ENCODE measurements at places on chromosomes 16 and 17.

- H3K4me1 ChIP-seq = no peaks in the 10 kb centered on the region
- H3K27ac ChIP-seq = no peak overlapping the region
- no peaks in the 10 kb centered on the region for H3K27me3 ChIP-seq
- no peak overlapping the region for H3K4me3 ChIP-seq
- no peak for DNase-seq
These were observed 10.3 kb downstream of the TOB1 start for GRCh38 chr17:50855708-50856330.

GRCh38 chr17:7856011-7856810 is 1.1 kb downstream of the NAA38 start:
- DNase-seq = no peak
- peaks cover 34% of the 10 kb centered on the region for H3K36me3 ChIP-seq
- H3K4me3 ChIP-seq = peak overlapping the region; percentile 56
- no peaks in the 10 kb centered on the region for H3K27me3 ChIP-seq
- H3K4me1 ChIP-seq = peaks cover 37% of the 10 kb centered on the region
- H3K27ac ChIP-seq = peak overlapping the region; percentile 57

- no peaks in the 10 kb centered on the region for H3K27me3 ChIP-seq
- H3K27ac ChIP-seq = no peak overlapping the region
- no peak overlapping the region for H3K4me3 ChIP-seq
- H3K4me1 ChIP-seq = peaks cover 4% of the 10 kb centered on the region
- no peak for DNase-seq
These were observed 51.4 kb downstream of the USP10 start for GRCh38 chr16:84751241-84751640.

- H3K4me1 ChIP-seq = no peaks in the 10 kb centered on the region
- no peaks in the 10 kb centered on the region for H3K27me3 ChIP-seq
- no peak for DNase-seq
- peaks cover 10% of the 10 kb centered on the region for H3K36me3 ChIP-seq
These were observed 71.0 kb downstream of the CACNG1 start for GRCh38 chr17:67115401-67115800.

GRCh38 chr17:22435231-22435974 is 743.1 kb downstream of the KCNJ18 start:
- no peak overlapping the region for H3K4me3 ChIP-seq
- DNase-seq = no peak
- H3K36me3 ChIP-seq = no peaks in the 10 kb centered on the region
- H3K4me1 ChIP-seq = no peaks in the 10 kb centered on the region
- H3K27me3 ChIP-seq = no peaks in the 10 kb centered on the region

GRCh38 chr16:19674485-19674884 is 43.5 kb downstream of the KNOP1 start:
- H3K4me1 ChIP-seq = peaks cover 5% of the 10 kb centered on the region
- H3K27me3 ChIP-seq = no peaks in the 10 kb centered on the region
- DNase-seq = no peak
- no peak overlapping the region for H3K4me3 ChIP-seq
- peaks cover 23% of the 10 kb centered on the region for H3K36me3 ChIP-seq

GRCh38 chr17:65918916-65919315 is 273.0 kb downstream of the CEP112 start:
- no peak overlapping the region for H3K27ac ChIP-seq
- no peaks in the 10 kb centered on the region for H3K27me3 ChIP-seq
- no peaks in the 10 kb centered on the region for H3K4me1 ChIP-seq
- no peaks in the 10 kb centered on the region for H3K36me3 ChIP-seq
- no peak overlapping the region for H3K4me3 ChIP-seq

DNA sequence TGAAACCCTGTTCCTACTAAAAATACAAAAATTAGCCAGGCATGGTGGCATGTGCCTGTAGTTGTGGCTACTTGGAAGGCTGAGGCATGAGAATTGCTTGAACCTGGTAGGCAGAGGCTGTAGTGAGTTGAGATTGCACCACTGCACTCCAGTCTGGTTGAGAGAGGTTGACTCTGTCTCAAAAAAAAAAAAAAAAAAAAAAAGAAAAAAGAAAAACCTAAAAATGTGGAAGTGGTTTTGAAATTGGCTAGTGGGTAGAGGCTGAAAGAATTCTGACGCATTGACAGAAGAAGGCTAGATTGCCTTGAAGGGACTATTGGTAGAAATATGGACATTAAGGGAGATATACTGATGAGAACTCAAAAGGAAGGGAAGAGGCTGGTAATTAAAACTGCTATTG is 33.6 kb upstream of the CPPED1 start:
- DNase-seq = no peak
- H3K36me3 ChIP-seq = no peaks in the 10 kb centered on the region
- H3K27ac ChIP-seq = no peak overlapping the region
- no peaks in the 10 kb centered on the region for H3K4me1 ChIP-seq
- H3K4me3 ChIP-seq = no peak overlapping the region

GRCh38 chr16:2209258-2210008 is 1.2 kb downstream of the BRICD5 start:
- no peak for DNase-seq
- H3K27ac ChIP-seq = no peak overlapping the region
- no peaks in the 10 kb centered on the region for H3K27me3 ChIP-seq
- H3K36me3 ChIP-seq = peaks cover 31% of the 10 kb centered on the region
- peaks cover 51% of the 10 kb centered on the region for H3K4me1 ChIP-seq

- no peak overlapping the region for H3K27ac ChIP-seq
- no peaks in the 10 kb centered on the region for H3K27me3 ChIP-seq
- no peaks in the 10 kb centered on the region for H3K36me3 ChIP-seq
These were observed 9.0 kb downstream of the C17orf99 start for GRCh38 chr17:78154903-78155811.

DNA sequence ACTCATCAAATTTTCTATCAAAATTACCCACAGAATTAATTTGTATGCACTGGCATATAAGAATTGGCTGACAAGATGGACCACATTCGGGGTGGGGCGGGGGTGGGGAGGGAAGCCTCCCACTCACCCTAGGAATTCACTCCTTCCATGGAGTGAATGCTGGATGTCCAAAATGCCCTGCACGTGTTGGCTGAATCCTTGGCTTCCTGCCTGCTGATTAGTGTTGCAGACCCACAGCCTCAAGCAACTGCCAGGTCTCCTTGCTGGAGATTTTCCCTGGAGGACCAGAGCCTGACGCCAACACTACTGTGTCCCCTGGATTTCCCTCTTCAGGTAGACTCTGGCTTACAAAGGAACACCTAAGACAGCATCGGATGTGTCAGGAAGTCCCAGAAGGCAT is 575.7 kb upstream of the CDH11 start:
- no peaks in the 10 kb centered on the region for H3K36me3 ChIP-seq
- no peaks in the 10 kb centered on the region for H3K27me3 ChIP-seq
- no peak overlapping the region for H3K27ac ChIP-seq

DNA sequence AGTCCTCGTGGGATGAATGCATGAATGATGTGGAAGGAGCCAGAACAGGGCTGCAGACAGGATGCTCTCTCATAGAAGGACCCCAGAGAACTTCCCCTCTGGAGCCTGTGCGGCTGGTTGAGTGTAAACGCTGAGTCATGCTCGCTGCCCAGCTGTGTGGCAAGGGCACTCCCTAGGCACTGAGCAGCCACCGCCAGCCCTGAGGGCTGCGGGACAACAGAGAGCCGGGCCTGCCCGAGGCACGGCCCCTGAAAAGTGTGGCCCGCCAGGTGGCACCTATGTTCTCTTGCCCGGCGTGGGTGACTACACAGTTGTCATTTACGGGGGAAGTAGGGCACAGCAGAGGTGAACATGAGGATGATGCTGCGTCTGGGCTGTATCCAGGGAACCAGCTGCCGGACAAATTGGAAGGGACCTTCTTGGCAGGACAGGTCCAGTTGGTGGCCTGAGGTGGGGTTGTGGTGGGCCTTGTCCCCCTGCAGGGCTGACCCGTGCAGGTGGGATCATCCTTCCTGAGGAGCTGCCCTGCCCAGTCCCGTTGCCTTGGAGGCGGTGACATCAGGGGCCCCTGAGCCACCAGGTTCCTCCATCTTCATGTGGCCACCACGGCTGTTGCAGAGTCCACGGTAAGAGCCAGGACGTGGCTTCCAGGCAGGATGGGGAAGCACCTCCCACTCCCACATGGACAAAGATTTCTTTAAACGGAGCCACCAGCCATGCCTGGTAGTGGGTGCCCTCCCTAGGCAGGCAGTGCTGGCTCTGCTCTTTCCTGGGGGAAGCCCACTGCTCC is 94.8 kb upstream of the CBX4 start:
- no peak overlapping the region for H3K27ac ChIP-seq
- DNase-seq = peak; percentile 33
- H3K4me3 ChIP-seq = no peak overlapping the region
- peaks cover 31% of the 10 kb centered on the region for H3K27me3 ChIP-seq
- H3K36me3 ChIP-seq = peaks cover 6% of the 10 kb centered on the region

Data from mesenchymal stem cell (in vitro differentiated cells and primary cell).